Germinal center (tissue), 1 donor: ENCODE measurements at places on chromosomes 12 and 14.

GRCh38 chr12:101829639-101830366 is 956 bp downstream of the GNPTAB start:
- DNase-seq: no peak

GRCh38 chr12:8698879-8699278 is 1.1 kb downstream of the RIMKLB start:
- no peak for DNase-seq

DNA sequence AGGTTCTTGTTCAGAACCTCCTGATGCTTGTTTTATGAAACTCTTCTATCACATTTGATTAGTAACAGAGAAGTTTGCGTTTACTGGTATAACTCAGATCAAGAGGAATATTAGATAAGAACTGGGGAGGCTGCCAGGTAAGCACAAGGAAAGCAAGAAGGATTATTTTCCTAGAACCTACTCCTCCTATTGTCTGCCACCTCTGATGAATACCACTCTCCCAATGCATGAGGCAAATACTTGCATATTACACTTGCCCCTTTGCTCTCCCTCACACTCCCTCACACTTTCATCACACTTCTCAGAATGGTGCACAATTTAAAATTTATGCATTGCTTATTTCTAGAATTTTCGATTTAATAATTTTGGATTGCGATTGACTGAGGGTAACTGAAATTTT is 43.6 kb downstream of the LIN7A start:
- DNase-seq: no peak

GRCh38 chr12:32836710-32837109 is 59.9 kb downstream of the PKP2 start:
- DNase-seq: no peak

- DNase-seq: no peak
These were observed 26.2 kb downstream of the SNRPF start for GRCh38 chr12:95884998-95885397.

- no peak for DNase-seq
These were observed 48.6 kb downstream of the PPP1R36 start for GRCh38 chr14:64598404-64598803.

DNA sequence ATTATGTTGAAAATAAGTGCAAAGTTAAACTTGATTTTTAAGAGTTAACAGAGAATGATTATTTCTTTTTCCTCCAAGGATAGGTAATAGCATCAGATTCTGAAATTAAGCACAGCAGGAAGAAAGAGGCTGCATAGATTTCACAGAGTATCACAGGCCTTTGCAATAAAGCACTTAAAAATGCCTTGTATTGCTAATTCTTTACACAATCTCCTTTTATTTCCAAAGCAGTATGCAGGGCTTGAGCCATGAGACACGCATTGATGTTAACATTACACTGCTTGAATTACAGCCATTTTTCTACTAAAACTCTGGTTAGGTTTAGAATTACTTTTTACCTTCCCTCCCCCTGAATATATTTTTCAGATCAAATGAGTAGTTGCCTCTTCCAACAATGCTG is 398.3 kb downstream of the BCAT1 start:
- DNase-seq: no peak

DNA sequence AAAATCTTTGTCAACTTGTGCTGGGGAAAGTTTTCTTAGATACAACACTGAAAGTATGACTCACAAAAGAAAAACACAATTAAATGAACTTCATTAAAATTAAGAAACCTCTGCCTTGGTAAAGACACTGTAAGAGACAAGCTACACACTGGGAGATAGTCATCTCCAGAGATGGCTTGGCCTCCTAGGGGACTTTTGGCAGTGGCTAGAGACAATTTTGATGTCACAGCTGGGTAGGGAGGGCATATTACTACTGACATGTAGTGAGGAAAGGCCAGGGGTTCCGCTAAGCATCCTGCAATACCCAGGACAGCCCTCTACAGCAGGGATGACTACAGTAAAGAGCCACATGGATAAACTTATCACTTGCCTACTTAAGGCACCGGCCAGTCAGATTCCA is 8.7 kb upstream of the RNASE4 start:
- DNase-seq: no peak

- DNase-seq: no peak
These were observed 36.2 kb downstream of the DLK1 start for GRCh38 chr14:100762901-100763300.

DNA sequence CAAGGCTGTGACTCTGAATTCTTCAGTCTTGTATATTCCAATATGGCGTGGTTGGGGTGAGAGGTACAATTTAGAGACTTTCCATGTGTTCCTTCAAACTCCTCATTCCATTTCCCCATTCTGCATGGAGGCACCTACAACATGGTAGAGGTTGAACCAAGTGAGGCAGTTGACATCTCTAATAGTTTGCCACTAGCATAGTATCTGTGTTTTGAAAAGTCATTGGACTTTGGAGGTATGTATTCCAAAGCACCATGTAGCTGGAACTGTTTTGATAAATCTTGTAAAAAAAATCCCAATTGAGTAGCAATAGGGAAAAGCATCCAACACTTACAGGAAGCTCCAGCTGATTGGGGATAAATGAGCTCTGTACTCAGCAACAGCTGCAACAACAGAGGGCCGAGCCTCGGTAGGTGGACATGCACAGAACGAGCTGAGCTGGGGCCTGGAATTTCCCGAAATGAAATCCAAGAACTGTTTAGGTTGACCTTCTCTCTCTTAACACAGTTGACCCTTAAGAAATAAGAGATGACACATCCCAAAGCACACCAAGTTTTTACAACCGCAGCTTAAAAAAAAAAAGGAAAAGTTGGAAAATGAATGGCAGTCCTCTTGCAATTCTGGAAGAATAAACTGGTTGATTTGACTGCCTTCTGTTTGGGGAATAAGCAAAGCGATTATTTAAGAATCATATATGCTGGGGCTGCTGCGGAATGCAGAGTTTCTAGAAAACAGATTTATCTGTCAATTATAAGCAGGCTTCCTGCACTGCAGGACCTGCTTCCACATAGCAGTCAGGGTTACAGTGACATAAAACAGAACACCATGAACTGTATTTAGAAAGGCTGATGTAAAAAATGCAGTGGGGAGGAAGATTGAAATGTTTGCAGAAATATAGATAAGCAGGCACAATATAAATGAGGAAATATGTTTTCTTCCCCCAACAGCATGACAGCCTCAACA is 194.6 kb upstream of the KRR1 start:
- no peak for DNase-seq

DNA sequence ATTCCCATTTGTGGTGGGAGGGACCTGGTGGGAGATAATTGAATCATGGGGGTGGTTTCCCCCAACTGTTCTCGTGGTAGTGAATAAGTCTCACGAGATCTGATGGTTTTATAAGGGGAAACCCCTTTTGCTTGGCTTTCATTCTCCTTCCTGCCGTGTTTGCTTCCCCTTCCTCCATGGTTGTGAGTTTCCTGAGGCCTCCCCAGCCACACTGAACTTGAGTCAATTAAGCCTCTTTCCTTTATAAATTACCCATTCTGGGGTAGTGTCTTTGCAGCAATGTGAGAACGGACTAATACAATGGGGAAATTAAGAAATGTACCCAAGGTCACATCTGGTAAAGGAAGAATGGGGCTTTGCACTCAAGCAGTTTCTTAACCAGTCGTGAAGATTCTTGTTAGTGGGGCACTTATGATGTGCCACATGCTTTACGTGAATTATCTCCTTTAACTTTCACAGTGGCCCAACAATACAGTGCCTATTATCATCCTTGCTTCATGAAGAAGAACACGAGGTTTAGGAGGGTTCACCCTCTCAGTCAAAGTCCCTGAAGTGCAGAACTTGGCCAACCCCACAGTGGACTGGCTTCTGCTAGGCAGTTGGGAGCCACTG is 234.3 kb downstream of the EFCAB11 start:
- no peak for DNase-seq

- DNase-seq: no peak
These were observed 200.7 kb upstream of the BCL2L14 start for GRCh38 chr12:11870041-11870451.

DNA sequence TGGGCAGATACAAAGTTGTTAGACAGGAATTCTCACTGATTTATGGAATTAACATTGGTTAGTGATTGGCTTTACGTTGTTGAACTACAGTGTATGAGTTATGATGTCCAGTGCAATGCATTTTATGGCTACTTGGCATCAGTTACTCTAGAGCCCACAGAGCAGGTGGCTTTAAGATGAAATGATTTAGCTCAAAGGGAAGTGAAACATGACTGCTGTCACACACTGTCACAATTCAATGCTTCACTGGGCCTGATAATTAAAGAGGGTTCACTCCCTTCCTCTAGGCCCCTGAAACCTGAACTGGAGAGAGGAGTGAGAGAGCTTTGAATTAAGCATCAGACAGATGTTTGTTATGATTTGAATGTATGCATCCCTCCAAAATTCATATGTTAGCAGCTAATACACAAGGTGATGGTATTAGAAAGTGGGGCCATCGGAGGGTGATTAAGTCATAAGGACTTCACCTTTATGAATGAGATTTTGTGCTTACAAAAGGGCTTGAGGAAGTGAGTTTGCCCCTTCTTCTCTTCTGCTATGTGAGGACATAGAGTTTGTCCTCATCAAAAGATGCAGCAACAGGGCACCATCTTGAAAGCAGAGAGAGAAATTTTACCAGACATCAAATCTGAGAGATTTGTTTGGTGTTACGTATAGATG is 175.8 kb upstream of the GRIN2B start:
- peak; percentile 81 for DNase-seq

DNA sequence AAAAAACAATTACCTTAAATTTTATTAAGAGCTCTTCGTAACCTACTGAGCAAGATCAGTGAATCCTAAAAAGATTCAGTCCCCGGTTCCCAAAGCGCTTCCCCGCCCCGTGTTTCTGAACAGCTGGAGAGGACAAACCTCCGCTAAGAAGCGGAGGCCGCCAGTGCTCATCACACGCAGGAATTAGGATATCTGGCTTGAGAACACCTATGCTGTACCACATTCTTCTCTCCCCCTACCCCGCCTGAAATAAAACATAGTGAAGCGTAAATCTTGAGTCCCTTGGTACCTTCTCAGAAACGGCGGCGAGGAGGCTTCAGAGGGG is 774 bp upstream of the WDR20 start:
- no peak for DNase-seq

GRCh38 chr14:42490536-42490935 is 883.9 kb downstream of the LRFN5 start:
- DNase-seq: no peak

DNA sequence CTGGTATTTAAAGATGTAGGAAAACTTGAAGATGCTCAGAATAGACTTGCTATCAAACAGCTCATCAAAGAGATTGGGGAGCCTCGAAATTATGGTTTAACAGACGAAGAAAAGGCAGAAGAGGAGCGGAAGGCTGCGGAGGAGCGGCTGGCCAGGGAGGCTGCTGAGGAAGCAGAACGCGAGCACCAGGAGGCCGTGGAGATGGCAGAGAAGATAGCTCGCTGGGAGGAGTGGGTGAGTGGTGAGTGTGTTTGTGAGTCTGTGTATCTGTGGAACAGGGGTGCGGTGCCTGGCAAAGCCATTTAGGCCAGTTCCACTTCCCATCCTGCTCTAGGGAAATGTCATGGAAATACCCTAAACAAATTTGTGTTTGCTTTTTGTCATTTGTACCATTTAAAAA is 19.2 kb upstream of the PAPOLA start:
- DNase-seq: no peak

GRCh38 chr14:74503291-74503937 is 9.8 kb downstream of the ISCA2 start:
- no peak for DNase-seq

DNA sequence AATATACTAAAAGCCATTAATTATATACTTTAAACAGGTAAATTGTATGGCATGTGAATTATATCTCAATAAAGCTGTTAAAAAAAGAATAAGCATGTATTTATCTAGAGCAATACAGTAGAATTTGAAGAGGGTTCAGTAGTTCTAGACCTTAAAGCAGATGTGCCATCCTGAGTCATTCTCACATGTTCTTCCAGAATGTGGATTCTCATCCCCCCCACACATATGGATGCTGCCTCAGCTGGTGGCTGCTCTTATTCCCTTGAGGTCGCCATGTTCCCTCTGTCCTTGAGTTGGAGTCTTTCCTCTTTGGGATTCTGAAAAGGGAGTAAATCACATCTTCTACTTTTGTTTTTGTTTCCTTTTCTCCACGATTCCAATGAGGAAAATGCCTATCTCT is 321.3 kb downstream of the AEBP2 start:
- no peak for DNase-seq

DNA sequence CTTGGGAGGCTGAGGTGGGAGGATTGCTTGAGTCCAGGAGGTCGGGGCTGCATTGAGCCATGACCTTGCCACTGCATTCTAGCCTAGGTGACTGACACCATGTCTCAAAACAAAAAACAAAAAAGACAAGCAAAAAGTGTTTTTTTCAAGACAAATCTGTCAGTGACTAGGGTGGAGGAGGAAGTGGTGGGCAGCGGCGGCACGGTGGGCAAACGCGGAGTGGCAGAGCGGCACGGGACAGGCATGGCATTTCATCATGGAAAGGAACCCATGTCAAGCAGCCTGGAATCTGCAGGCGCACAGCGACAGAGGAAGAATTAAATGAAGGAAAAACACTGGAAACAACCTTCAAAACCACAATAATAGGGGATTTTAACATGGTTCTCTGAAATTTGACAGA is 4.0 kb upstream of the BTBD6 start:
- no peak for DNase-seq

- DNase-seq: no peak
These were observed 1378.3 kb upstream of the SEL1L start for GRCh38 chr14:82911930-82912329.

DNA sequence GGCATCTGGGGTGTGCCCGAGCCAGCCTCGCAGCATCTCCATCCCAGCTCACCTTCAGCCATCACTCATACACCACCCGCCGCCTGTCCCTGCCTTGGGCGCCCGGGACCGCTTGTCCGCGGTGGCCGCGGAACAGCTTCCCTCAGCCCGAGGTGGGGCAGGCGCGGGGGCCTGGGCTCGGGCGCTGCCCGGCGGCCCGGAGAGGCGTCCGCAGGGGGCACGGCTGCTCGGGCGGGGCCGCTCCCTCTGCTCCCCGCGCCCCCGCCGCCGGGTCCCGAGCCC is 430 bp downstream of the SLC41A2 start:
- DNase-seq: peak; percentile 46

GRCh38 chr14:68392393-68393141 is 400.3 kb downstream of the ZFP36L1 start:
- no peak for DNase-seq

DNA sequence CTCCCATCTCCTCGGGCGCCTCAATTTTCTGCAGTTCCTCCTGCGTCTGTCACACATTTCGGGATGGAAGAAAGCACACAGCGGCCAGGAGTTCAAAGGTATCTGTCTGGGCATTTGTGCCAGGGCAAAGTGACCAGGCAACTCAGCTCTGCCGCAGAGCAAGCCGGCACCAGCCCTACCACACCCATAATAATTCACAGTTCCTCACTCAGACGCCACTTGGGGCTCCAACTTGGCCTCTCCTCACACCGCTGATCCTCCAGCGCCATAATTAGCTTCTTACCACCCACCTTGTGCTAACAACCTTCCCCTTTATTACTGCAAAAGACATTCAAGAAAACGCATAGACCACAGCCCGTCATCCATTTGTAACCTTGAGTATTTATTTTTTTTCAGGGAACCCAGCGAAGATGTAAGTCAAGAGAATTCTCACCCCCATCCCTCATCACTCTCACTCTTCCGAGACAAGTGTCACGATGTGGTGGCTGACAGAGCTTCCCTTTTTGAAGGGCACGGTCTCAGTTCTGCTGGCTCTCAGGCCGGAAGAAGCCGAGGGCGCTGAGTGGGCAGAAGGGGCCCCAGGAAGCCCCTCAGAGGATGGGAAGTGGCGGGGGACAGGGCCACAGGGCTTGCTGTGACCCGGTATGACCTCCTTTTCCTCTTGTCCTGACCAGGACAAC is 25.2 kb upstream of the NCOR2 start:
- peak; percentile 29 for DNase-seq

- DNase-seq: no peak
These were observed 188.9 kb downstream of the ADAMTS20 start for GRCh38 chr12:43362910-43363694.
